CD8-positive, alpha-beta memory T cell (primary cell): ENCODE measurements at places on chromosomes 1 and 21.

DNA sequence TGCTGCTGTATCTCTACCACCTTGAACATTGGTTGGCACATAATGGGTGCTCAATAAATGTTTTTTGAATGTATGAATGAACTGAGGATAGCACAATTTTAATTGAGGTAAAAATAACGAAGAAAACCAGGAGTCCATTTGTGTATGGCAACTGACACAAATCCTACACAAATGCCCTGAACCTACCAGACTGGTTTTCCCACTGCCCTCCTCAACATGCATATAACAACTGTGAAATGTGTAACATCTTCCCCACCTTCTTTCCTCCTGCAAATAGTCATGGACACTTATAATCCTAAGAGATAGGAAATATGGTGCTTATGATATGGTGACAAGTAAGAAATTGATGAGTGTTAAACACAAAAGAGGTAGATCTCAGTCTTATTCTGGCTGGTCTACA lies 9.9 kb upstream of the LMO4 start:
- DNase-seq: no peak

- DNase-seq: no peak
Measured at GRCh38 chr1:113178106-113178505, 105.1 kb downstream of the LRIG2 start.

DNA sequence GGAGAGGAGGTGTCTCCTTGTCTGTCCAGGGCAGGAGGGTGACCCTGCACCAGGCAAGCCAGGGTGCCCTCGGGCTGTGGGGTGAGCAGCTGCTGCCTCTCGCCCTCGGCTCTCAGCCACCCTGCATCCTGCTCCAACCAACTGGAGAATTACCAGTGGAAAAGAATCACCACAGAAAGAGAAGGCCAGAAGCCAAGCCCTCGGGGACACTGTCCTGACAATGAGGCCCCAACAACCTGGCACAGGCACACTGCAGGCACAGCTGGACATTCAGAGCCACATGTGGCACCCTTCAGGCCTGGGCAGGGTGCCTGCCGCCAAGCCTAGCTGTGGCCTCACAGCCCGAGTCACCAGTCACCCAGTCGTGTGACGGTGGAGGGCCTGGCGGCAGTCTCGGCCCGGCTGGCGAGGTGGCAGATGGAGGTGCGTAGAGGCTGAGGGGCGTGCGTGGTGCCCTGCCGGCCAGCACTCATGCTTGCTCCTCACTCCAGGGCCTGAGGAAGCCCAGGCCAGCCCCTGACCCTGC lies 12.0 kb downstream of the MEGF6 start:
- no peak for DNase-seq

DNA sequence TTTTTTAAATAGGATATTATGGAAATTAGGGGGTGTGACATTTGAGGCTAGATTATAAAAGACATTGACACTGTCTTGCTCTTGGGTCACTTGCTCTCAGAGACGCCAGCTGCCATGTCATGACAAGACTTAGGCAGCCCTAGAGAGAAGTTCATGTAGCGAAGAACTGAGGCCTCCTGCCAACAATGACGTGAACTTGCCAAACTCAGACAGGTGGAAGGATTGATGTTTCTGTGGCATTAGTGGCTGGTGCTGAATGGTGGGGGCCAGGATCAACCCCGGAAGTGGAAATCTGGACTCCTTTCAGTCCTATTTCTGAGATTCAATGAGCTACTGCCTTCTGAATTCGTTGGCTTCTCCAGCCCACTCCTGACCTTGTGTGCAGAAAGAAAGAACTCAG lies 14.7 kb downstream of the NCF2 start:
- no peak for DNase-seq

GRCh38 chr1:246428542-246429308 lies 78.4 kb downstream of the SMYD3 start:
- DNase-seq: no peak

DNA sequence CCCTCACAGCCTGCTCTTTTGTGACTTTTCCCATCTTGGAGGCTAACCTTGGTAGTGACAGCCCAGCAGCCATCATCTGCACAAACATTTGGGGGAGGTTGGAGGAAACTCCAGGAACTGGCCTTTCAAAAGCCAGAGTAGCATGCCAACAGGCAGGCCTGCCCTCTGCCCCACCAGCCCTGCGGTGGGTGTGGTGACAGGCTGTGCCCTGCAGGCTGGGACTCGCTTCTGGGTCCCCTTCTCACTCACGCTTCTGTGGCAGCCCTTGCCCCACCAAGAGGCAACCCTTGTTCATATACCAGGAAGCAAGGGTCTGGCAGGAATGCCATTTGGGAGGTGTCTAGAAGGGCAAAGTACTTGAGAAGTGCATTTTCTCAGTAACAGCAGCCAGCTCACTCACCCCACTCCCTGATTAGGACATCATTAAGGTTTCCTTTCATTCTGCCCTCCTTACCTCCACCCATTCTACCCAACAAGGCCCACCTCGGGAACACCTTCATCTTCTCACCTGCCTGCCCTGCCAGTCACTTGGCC lies 20.8 kb upstream of the FAM3B start:
- no peak for DNase-seq
